ENCODE measurements at places on chromosomes 11 and 22.

DNA sequence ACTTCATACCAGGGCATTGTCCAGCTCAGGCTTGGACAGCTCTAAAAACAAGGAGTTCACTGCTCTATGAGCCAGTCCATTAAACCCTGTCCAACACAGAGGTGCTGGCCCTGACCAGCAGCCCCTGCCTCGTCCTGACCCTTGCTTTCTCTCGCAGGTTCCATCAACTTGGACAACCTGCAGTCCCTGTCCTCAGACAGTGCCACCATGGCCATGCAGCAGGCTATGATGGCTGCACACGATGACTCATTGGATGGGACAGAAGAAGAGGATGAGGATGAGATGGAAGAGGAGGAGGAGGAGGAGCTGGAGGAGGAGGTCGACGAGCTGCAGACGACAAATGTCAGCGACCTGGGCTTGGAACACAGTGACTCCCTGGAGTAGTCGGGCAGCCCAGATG, 65.1 kb downstream of the FEZ1 start:
- DNase-seq: no peak

DNA sequence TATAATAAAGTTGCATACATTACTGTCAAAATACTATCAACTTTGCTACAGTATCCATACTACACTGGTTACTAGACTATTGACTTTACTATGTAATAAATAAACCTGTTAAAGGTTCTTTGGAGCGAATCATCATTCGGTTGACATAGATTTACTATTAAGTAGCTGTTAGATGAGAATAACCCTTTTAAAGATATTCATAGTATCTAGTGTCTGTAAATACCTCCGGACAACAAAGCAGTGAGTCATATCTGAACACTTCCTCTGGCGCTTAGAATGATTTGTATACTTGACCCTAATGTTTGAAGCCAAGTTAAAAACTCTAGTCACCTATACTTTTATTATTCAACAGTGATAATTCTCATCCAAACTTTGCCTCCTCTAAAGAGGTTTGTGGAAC, 84.7 kb downstream of the MSANTD4 start:
- no peak for DNase-seq

DNA sequence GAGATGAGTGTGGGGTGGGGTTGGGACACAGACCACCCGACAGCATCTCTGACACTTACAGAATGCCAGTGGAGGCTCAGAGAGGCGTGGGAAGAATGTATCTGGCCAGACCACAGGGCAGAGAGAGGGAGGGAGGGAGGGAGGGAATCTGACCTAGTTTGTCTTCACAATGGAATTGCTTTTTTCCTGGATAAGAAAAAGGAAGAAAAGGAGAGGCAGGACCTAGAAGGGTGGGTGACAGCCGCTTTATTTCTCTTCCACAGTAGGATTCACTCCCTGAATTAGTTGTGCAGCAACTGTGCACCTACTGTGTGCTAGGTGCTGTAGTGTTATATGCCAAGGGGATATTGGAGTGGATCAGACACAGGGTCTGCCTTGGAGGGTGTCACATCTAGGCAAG, 3.7 kb downstream of the KCNK4 start:
- no peak for DNase-seq

GRCh38 chr11:70159627-70160570, 43.2 kb upstream of the FADD start:
- DNase-seq: no peak

GRCh38 chr11:69080257-69080995, 31.7 kb downstream of the TPCN2 start:
- peak; percentile 38 for DNase-seq

GRCh38 chr11:28849053-28849452, 740.9 kb downstream of the METTL15 start:
- DNase-seq: no peak

- no peak for DNase-seq
Measured at GRCh38 chr11:119567688-119568582, 145.0 kb upstream of the THY1 start.

GRCh38 chr11:96396637-96397036, 6.8 kb downstream of the JRKL start:
- no peak for DNase-seq

- DNase-seq: no peak
Measured at GRCh38 chr22:38348751-38349496, 31.7 kb upstream of the CSNK1E start.

GRCh38 chr11:15967166-15967565, 389.2 kb downstream of the SOX6 start:
- DNase-seq: no peak

- no peak for DNase-seq
Measured at GRCh38 chr11:44261800-44262591, 47.9 kb downstream of the ALX4 start.

DNA sequence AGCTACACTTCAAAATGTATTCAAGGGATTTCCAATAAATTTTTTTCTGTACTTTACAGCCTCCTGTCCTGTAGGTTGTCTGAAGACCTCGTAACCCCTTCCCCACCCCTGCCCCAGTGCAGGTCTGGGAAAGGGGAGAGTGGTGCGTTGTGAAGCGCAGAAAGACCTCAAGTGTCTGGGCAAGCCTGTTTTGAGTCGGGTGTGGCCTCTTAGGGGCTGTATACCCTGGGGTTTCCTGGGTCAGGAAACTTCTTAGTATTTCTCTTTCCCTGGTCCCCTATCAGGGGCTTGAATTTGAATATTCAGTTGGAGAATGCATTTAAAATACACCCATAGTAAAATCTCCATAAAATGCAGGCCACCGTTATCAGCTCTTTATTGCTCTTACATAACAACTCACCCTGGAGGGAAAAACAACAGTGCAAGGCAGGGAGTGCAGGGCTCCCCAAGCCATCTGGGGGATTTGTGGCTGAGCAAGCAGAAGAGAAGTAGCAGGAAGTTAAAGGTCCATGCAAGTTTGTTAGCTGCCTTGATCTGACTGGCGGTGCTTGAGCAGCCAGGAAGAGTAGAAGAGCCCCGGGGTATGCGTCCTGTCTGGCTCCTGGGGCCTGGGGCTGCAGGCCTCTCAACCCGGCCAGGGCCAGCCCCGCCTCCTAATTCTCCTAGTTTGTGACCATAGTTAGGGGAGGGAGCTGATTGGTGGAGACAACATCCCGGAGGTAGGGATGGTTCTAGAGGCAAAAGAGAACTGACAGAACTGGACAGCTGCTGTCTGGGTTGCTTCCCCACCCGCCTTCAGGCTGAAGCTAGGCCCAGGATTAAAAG, 25.7 kb downstream of the ARHGAP1 start:
- DNase-seq: peak; percentile 5

DNA sequence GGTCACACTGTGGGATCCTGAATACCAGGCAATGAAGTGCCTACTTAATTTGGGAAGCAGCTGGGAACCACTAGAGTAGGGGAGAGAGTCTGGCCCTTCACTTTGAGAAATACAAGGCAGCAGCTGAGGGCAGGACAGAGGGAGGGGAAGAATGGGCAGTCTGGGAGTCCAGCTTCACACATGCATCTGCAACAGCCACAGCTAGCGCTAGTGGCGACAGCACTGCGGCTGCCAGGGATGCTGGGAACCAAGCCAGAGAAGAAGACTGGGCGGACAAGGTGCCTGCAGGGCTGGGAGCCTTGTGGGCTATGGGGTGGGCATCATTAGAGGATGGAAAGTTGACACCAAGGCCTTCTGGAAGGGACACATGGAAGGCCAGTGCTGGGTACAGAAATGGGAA, 15.8 kb downstream of the SCUBE2 start:
- DNase-seq: no peak

- peak; percentile 37 for DNase-seq
Measured at GRCh38 chr11:7592711-7593110, 78.9 kb downstream of the PPFIBP2 start.

- DNase-seq: no peak
Measured at GRCh38 chr11:87583931-87584330, 546.2 kb downstream of the TMEM135 start.

DNA sequence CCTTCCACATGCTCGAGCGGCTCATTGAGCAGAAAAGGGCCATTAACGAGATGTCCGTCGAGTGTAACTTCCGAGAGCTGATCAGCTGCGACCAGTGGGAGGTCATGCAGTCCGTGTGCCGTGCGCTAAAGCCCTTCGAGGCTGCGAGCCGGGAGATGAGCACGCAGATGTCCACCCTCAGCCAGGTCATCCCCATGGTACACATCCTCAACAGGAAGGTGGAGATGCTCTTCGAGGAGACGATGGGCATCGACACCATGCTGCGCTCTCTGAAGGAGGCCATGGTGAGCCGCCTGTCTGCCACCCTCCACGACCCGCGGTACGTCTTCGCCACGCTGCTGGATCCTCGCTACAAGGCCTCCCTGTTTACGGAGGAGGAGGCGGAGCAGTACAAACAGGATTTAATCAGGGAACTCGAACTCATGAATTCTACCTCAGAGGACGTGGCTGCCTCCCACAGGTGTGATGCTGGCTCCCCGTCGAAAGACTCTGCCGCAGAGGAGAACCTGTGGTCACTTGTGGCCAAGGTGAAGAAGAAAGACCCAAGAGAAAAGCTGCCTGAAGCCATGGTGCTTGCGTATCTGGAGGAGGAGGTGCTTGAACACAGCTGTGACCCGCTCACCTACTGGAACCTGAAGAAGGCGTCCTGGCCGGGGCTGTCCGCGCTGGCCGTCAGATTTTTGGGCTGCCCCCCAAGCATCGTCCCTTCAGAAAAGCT, 31.7 kb downstream of the ALG12 start:
- DNase-seq: no peak

DNA sequence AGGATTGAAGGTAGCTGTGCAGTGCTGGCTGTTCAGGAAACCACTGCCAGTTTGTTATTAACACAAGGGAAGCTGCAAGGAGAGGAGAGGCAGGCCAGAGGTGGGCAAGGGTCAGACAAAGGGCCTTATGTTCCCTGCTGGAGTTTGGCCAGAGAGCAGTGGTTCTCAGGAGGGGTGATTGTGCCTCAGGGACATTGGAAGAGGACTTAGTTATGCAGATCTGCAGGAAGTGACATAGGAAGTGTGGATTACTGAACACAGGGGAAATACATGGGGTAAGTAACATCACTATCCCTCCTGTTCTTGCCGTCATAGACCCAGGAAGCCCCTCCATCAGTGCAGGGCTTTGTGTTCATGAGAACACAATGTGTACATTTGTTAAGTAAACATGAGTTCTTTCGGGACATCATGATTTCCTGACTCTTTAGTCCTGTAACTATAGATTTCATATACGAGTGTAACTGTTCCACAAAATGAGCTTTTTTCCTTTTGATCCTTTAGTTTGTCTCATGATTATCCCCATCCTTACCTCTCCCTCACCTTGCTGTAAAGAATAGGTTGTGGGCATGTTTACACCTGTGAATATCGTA, 5.9 kb downstream of the SRRD start:
- DNase-seq: no peak

GRCh38 chr22:45926433-45926832, 50.5 kb downstream of the WNT7B start:
- DNase-seq: no peak

GRCh38 chr11:106101819-106102218, 24.4 kb downstream of the AASDHPPT start:
- DNase-seq: no peak

- DNase-seq: no peak
Measured at GRCh38 chr11:107677924-107678631, 33.8 kb downstream of the SLN start.

GRCh38 chr11:94049351-94049750, 28.2 kb downstream of the HEPHL1 start:
- no peak for DNase-seq

- DNase-seq: no peak
Measured at GRCh38 chr11:46999217-46999616, 62.7 kb downstream of the CSTPP1 start.

DNA sequence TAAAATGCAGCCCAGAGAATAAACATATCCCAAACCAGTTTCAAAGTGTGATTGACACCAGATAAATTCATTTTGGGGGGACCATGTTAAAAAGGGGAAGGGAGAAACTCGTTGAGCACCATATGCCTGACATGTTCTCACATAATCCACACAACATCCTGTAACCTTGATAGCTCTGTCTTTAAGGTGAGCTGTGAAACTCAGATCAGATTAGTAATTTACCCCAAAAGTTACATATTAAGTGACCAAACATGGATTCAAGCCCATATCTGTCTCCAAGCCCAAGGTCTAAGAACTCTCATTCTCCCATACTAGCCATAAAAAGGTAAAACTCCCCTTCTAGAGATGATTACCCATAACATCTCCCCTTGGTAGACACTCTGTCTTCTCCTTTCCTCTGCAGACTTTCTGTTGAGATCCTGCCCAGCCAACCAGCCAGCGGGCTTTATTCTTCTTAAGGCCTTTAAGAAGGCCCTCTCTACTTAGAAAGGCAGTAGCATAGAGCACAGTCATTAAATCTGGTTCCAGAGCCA, 150.7 kb downstream of the CCDC34 start:
- DNase-seq: no peak

DNA sequence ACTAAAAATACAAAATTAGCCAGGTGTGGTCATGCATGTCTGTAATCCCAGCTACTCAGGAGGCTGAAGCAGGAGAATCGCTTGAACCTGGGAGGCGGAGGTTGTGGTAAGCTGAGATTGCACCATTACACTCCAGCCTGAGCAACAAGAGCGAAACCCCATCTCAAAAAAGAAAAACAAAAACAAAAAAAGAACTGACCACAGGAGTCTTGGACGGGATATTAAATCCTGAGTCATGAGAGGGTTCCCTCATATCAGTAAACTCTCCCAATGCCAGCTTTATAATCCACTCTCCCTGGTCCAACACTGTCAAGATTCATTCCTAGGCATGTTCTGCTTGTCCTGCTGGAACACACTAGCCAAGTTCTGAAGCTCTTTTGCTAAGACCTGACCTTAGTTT, 61.5 kb upstream of the EP300 start:
- DNase-seq: no peak

DNA sequence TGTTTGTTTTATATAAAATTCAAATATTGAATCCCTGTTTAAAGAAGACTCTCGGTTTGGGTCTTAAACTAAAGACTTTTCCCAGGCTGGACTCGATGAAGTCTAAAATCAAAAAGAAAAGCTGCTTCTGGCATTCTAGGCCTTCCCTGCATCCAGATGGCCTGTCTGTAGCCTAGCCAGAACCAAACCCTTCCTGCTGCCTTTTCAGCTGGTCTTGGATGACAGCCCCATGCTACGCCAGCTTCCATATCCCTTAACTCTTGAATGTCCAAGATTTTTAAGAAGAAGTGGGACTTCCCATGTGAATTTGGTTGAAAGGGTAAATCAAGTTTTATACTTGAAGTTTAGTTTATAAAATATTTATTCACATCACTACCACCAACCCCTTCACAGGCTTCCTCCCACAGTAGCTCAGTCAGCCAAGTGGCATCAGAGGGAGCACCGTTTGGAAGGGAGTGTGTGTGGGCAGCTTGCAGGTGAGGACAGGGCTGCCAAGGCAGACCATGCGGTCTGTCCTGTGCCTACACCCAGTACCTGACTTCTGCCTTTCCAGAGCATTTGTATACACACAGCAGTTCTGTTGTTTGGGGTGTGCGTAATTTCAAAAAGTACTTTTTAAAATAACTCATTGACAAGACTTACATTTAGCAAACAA, 18.2 kb upstream of the PSMA1 start:
- DNase-seq: no peak
